ENCODE measurements at places on chromosomes 7 and 10.

GRCh38 chr10:91251430-91252056, 31.1 kb downstream of the PCGF5 start:
- DNase-seq, result no peak
- no peak overlapping the region for H3K4me3 ChIP-seq
- H3K27ac ChIP-seq, result no peak overlapping the region
- peaks cover 4% of the 10 kb centered on the region for H3K4me1 ChIP-seq
- H3K36me3 ChIP-seq, result peaks cover 65% of the 10 kb centered on the region

DNA sequence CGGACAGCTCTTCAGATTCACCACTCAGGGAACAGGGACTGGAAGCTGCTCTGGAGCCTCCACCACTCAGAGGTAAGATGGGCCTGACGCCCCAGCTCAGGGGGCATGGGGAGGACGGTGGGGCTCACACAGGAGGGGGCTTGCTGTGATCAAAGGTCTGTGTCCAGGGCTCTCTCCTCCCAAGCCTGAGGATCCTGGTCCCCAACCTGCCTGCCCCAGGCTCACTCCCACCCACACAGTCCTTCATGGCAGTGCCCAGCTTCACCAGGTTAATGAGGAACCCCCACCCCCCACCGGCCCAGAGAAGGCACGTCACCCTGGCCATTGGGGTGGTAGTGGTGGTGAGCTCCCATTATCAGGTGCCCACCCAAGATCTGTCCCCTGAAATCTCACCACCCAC, 926.7 kb upstream of the ZNF722 start:
- no peaks in the 10 kb centered on the region for H3K4me1 ChIP-seq
- no peak for DNase-seq
- H3K27ac ChIP-seq, result no peak overlapping the region

GRCh38 chr7:47472444-47473157, 109.3 kb downstream of the TNS3 start:
- no peak overlapping the region for H3K27ac ChIP-seq
- peaks cover 14% of the 10 kb centered on the region for H3K4me1 ChIP-seq
- DNase-seq, result no peak
- H3K4me3 ChIP-seq, result no peak overlapping the region
- H3K36me3 ChIP-seq, result peaks cover 14% of the 10 kb centered on the region
- no peaks in the 10 kb centered on the region for H3K27me3 ChIP-seq

DNA sequence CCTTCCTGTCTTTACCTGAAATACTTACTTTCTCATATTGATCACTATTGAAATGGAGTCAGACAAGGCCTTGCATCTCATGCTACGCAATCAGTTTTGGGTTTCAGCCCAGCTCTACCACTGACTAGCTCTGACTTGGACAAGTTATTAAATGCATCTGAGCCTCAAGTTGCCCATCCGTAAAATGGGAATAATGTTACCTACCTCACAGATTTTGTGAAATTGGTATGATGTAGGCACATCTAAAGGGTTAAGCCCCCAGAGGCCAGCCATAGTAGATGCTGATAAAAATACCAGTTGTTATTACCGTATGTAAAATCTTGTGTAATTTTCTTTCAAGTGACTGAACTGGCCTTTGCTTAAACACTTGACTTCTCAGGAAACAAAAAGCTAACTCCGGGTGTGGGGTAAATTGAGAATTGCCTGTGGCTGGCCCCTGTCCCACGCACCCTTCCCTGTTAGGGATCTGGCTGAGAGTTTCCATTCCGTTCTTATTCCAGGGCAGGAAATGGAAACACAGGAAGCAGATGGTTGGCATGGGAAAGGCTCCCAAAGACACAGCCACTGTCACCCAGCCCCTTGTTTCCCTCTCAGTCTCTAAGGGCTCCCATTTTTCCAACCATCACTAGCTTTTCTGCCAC, 7.5 kb downstream of the DUSP5 start:
- H3K27ac ChIP-seq, result peak overlapping the region; percentile 90
- H3K27me3 ChIP-seq, result no peaks in the 10 kb centered on the region
- peaks cover 69% of the 10 kb centered on the region for H3K36me3 ChIP-seq
- no peak overlapping the region for H3K4me3 ChIP-seq
- H3K4me1 ChIP-seq, result peaks cover 69% of the 10 kb centered on the region
- DNase-seq, result no peak

Data from activated B cell treated with CpG ODN at 0.5 μM for 24 hours (primary cell).